Brain microvascular endothelial cell (primary cell): ENCODE measurements at places on chromosomes 5 and 9.

- DNase-seq: no peak
These were observed 55.3 kb downstream of the ZNF622 start for GRCh38 chr5:16410338-16410737.

- peak; percentile 79 for DNase-seq
These were observed at the start of gene ZBTB6 for GRCh38 chr9:122912964-122913673. TSS of gene ZBTB6 (minus strand) at chr9:122913323. CDS start at chr9:122912072, 1,251 bp downstream.

- no peak for DNase-seq
These were observed 10.4 kb upstream of the SLC36A2 start for GRCh38 chr5:151357792-151358191.

- DNase-seq: no peak
These were observed 51.4 kb downstream of the RFK start for GRCh38 chr9:76342858-76343257.

- DNase-seq: no peak
These were observed 296.5 kb downstream of the MAST4 start for GRCh38 chr5:66892716-66893115.

- no peak for DNase-seq
These were observed 52.0 kb upstream of the KLF4 start for GRCh38 chr9:107541523-107541922.

DNA sequence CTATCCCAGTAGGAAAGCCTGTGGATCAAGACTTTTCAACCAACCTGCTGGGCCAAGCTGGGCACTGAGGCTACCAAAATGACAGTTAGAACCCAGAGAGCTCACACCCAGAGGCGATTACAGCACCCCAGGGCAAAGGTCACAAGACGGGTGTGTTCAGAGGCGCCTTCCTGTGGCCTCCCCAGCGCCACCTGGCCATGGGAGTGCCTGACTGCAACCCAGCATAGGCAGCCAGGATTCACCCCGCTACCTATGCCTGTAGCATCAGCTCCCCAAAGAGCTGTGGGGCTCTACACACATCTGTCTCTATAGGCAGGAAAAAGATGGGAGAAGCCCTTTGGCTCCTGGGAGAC, 33.5 kb downstream of the PDGFRB start:
- no peak for DNase-seq

- DNase-seq: no peak
These were observed 744 bp downstream of the GMCL2 start for GRCh38 chr5:178186427-178186826.

GRCh38 chr5:149540089-149540488, 11.2 kb downstream of the CSNK1A1 start:
- DNase-seq: no peak

DNA sequence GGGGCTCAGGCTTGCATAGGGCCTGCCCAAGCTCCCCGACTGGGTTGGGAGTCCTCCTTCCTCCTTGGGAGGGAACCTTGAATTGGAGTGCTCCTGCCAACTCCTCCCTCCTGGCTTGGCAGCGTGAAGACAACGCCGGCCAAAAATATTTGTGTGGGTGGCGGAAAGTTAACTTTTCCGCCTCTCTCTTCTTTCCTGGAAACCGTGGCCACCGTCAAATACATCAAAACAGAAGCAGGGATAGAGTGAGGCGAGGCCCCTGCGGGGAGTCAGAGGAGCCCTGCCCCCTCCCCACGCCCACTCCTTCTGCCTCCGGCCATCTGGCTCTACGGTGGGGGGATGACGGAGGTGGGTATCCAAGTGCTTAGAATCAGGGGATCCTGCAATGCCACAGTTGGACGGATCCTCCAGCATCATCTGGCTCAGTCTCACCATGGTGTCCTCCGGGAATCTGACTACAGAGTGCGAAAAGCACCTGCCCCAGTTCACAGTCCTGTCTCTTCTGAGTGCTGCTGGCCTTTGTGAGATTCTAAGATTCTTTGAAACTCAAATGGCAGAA, 25.2 kb upstream of the SYNPO start:
- DNase-seq: peak; percentile 59

DNA sequence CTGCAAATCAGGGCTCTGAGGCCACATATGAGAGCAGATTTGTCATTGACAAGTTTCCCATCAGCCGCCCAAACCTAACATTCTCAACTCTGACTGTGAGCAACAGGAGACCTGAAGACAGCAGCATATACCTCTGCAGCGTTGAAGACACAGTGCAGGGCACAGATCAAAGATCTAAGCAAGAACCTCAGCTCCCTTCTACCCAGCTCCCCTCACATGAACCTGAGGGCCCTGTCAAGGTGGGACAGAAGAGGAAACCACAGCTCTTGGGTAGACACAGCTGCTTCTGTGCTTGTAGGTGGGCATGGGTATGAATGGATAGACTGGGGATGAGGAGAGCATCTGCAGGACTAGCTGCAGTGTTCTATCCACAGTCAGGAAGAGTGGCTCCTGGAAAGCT, 8.7 kb upstream of the PRSS3 start:
- no peak for DNase-seq
